Activated CD4-positive, alpha-beta memory T cell treated with anti-CD3 and anti-CD28 coated beads for 36 hours (primary cell): ENCODE measurements at places on chromosomes 11 and 22. TPM values are rescaled to one million over a fixed set of nuclear protein-coding genes. Genes with fewer than 3 reads are reported as not detected.

The MS4A6E gene
- not detected for total RNA-seq

The ZP1 gene
- total RNA-seq, result not detected

The GAL gene
- total RNA-seq, result 1.3 TPM

The DMC1 gene
- total RNA-seq, result 20.1 TPM

DNA sequence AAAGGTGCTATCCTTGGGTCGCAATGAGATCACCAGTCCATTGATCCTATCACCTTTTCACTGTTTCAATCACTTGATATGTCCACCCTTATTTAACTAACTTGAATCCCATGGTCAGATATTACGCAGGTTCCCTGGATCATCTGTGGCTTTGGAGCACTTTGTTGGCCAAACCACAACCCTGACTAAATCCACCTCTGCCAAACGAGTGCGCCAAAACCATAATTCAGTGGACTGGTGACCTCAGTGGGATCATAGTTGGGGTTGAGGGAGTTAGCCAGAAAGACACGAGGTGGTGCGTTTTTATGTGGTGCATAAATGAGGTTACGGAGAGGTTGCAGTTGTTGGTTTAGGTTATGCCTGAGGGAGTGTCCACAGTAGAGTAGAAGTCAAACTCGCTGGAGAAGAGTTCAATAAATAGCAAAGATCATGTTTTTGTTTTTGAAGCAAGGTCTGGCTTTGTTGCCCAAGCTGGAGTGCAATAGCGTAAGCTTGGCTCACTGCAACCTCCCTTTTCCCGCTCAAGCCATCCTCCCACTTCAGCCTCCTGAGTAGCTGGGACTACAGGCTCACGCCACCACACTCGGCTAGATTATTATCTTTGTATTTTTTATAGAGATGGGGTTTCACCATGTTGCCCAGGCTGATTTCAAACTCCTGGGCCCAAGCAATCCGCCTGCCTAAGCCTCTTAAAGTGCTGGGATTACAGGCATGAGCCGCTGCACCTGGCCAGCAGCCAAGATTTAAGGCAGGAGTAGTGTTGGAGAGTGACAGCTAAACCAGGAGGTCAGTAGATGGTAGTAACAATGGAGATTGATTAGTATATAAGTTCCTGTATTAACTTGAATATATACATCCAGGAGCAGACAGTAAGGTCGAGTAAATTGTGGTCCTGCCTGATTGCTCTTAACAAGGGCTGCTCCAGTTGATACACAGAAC, 4.5 kb downstream of the FOXR1 start:
- no peak overlapping the region for H3K4me3 ChIP-seq
- H3K4me1 ChIP-seq, result no peaks in the 10 kb centered on the region
- no peaks in the 10 kb centered on the region for H3K36me3 ChIP-seq
- no peak for DNase-seq
- H3K27ac ChIP-seq, result no peak overlapping the region

- H3K4me3 ChIP-seq, result no peak overlapping the region
- H3K27me3 ChIP-seq, result peaks cover 20% of the 10 kb centered on the region
- DNase-seq, result no peak
- H3K36me3 ChIP-seq, result no peaks in the 10 kb centered on the region
- no peak overlapping the region for H3K27ac ChIP-seq
These were observed 78.7 kb downstream of the COMMD9 start for GRCh38 chr11:36210529-36210928.

- no peak overlapping the region for H3K27ac ChIP-seq
- H3K4me3 ChIP-seq, result no peak overlapping the region
- no peaks in the 10 kb centered on the region for H3K36me3 ChIP-seq
- peaks cover 13% of the 10 kb centered on the region for H3K27me3 ChIP-seq
- peak; percentile 34 for DNase-seq
These were observed 22.9 kb upstream of the FGF3 start for GRCh38 chr11:69841859-69842698.

GRCh38 chr11:17760102-17761029, 25.8 kb downstream of the KCNC1 start:
- H3K36me3 ChIP-seq, result no peaks in the 10 kb centered on the region
- DNase-seq, result peak; percentile 51
- peaks cover 2% of the 10 kb centered on the region for H3K27me3 ChIP-seq
- H3K27ac ChIP-seq, result no peak overlapping the region
- no peaks in the 10 kb centered on the region for H3K4me1 ChIP-seq
- no peak overlapping the region for H3K4me3 ChIP-seq

- no peaks in the 10 kb centered on the region for H3K36me3 ChIP-seq
- no peak overlapping the region for H3K4me3 ChIP-seq
- no peaks in the 10 kb centered on the region for H3K27me3 ChIP-seq
- H3K27ac ChIP-seq, result no peak overlapping the region
These were observed 191.3 kb downstream of the KIF18A start for GRCh38 chr11:27916541-27917100.

DNA sequence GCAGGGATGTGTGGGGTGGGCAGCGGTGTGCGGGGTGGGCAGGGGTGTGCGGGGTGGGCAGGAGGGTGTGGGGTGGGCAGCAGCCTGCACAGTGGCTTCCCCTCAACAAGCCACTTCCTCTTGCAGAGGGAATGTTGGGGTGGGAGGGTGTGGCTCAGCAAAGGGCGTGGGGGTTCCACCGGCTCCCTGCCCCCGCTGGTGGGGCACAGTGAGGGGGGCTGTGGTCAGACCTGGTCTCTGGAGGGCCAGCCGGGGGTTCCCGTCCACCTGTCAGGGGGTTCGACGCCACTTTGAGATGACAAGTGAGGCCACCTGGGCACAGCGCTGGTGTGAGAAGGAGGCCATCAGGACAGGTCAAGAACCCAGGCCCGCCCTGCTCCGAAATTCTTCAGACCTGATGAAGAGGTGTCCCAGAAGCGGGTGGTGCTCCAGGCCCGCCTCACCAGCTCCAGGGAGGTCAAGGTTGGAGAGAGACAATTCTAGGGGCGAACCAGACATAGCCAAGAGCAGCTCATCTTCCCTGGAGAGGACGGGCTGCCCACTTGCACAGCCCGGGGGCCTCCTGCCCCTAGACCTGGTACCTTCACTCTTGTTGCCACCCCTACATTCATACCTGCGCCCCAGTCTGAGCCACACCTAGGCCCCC, 1.3 kb downstream of the C11orf21 start:
- peak; percentile 12 for DNase-seq
- H3K4me1 ChIP-seq, result peaks cover 35% of the 10 kb centered on the region
- peaks cover 6% of the 10 kb centered on the region for H3K36me3 ChIP-seq
- no peaks in the 10 kb centered on the region for H3K27me3 ChIP-seq
